ENCODE measurements at places on chromosomes 6 and 20. TPM values are rescaled to one million over a fixed set of nuclear protein-coding genes. Genes with fewer than 3 reads are reported as not detected.
A peak's percentile ranks its signal among the peaks of the same experiment; 100 is the strongest.

DNA sequence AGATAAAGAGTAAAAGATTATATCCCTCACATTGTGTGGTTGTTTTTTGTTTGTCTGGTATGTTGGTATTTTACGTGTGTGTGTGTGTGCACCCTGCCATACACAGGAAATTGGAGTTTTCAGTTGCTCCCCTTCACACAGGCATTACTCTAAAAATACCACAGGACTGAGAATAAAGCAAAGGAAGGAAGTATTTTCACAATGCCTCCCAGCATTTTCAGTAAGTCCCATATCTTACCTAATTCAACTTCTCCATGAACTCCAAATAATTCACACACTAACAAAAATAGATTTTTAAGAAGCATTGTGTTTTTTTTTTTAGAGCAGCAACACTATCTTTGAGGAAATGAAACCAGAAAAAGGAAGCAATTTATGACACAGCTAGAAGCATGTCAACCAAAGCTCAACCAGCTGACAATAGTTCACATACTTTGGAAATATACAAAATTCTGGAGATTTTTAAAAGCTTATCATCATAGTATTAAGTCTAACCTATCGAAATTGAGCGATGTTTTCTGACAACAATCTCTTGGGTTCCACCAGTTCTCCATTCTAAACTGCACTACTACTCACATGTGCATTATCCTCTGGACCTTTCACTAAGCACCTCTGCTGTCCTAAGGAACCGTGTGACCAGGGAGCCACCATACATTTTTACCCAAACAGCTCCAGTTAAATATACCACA, 2.1 kb downstream of the UBE2J1 start:
- no peak for DNase-seq

- no peak for DNase-seq
Measured at GRCh38 chr6:131597446-131597845, 24.4 kb downstream of the ARG1 start.

DNA sequence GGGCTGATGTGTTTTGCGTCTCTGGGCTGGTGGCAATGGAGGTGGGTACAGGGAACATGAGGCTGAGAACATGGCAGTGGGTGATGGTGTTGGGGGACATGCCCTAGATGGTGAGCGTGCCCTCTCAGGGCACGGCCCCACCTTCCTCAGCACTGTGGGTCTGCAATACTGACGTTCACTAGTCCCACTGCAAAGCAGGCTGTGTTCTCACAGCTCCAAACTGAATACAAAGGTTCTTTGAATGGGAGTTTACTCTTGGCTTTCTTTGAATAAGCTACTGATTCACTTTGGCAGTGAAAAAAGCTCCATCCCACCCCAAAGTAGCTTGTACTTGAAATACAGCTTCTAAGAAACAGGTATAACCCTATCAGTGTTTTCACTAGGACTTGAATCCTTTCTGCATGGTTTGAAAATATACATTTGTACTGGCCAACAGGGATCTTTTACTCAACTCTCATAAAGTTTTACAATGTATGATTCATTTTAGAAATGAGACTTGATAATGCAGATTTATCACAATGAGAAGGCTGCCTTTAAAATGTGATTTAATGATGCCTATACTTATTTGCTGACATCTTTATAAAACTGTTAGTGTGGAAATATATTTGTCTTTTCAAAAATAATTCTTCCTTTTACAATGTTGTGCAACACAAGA, 400.7 kb downstream of the ZFAND3 start:
- no peak for DNase-seq

Gene MCHR2
- not detected for total RNA-seq

GRCh38 chr6:35739645-35740524, 3.1 kb downstream of the ARMC12 start:
- DNase-seq = no peak

- peak; percentile 25 for DNase-seq
Measured at GRCh38 chr6:57216235-57217101, 5.6 kb downstream of the RAB23 start.

DNA sequence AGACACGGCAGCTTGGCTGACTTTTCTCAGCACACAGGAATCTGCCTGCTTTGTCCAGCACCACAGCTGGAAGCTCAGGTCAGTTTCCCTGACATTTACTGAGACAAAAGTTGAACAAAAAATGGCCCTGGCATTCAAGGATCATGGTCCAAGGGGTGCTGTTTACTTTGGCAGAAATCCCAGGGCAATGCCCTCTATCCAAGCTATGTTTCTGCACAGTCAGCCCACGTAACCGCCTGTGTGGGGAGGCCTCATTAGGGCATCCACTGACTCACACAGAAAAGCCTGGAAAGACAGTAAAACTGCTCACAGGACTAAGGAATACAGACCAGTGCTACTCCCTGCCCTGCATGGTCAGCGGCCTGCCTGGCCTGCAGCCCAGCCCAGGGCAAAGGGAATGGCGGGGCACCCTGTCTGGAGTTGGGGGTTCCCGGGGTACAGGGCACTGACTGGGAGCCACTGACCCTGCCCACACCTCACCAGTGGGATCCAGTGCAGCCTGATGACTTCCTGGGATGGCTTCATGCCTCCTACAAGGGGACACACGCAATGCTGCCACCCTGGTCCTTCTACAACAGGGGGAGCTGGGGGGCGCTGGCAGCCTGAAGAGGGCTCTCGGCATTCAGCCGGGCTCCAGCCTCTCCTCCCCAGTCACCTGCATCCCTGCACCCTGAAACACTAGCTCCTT, 77.1 kb downstream of the NINL start:
- no peak for DNase-seq

DNA sequence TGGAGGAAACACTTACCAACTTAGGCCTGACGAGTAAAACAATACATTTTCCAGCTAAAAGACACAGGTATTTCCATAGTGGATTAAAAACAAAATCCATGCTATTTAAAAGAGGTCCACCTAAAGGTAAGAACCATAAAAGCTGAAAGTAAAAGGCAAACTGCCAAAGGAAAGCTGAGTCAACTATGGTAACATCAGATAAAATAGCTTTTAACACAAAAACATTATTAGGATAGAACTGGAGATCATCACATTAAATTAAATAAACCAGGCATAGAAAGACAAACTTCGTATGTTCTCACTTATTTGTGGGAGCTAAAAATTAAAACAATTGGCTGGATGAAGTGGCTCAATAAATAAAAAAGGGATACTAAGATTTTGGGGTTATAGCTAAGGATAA, 166.8 kb upstream of the SLC22A16 start:
- no peak for DNase-seq

GRCh38 chr6:36596356-36596755, 2.2 kb downstream of the SRSF3 start:
- DNase-seq = no peak

Gene NAPB
- total RNA-seq = 6.3 TPM

DNA sequence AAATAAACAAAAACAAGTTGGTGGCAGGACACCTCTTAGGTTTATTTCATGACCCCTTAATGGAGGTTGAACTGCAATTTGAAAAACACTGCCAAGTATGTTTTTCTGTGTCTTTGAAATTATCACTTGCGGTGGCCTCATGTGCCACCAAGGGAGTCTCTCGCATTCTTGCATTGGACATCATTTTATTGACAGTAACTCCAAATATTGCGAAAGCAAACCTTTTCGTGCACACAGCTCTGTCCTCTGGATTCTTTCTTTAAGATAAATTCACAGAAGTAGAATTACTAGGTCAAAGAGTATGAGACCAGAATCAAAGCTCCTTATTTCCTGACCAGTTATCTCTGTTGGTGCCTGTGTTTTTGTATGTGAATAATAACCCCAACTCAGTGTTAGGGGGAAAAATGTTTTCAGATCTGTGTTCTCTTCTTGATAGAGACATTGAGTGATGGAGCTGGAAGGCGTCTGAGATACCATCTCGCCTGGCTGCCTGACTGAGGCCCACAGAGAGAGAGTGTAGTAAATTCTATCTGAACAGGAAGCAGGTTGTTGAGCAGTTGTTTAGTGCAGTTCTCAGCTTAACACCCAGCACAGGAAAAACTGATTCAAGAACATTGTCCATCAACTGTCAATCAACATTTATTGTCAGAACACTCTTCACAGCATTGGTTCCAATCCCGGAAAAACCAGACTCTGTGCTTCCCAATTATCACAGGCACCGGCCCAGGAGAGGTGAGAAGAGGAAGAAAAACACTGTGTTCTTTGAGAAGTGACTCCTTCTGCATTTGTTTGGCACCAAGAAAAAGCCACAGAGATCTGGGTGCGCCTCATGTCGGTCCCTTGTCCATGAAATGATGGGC, 2.2 kb upstream of the CCDC167 start:
- no peak for DNase-seq

DNA sequence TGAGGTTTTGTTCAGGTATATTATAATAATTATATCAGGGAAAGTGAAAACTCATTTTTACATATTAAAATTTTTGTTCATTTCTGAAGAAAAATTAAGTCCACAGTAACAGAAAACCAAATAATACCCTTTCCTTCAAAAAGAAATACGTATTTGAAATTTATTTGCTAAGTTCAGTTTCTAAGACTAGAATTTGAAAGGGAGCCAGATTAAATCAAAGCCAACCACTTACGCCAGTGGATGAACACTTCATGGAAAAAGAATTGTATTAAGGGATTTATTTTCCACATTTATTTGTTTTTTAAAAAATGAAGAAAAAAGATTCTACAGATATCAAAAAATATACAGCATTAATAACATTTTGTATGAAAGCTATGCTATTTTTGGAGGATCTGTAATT, 654.4 kb downstream of the EYS start:
- DNase-seq = no peak

DNA sequence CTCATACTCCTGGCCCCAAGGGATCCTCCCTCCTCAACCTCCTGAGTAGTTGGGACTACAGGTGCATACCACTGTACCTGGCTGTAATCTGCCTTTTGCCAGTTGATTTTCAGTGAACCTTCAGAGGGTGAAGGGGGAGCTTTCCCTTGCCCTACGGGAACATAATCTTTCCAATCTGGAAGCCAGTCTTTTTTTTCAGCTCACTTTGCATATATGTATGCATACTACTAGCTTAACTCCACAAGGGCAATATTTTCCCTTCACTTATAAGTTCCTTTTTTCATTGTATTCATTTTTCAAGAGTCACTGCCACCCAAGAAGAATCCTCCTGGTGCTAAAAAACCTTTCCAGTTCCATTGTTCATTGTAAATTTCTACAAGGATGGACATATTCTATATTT, 53.4 kb upstream of the GCM1 start:
- DNase-seq = no peak

DNA sequence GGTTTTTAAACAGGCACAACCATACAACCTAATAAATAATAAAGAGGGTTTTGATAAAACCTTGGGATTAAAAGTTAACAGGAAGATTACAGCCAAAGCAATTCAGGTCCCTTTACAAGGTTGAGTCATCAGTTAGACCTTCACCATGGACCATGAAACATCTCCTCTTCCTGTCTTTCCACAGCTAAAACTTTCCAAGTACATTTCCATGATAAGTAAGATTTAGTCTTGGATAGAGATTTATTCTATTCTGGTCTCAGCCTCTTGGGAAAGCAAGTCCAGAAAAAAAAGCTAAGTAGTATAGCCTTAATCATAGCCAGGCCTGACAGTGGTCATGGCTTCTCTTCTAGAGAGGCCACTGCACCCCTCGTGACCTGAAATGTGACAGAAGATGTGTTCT, 2.9 kb upstream of the PRSS35 start:
- DNase-seq = no peak

Gene C20orf96
- 4.0 TPM for total RNA-seq

DNA sequence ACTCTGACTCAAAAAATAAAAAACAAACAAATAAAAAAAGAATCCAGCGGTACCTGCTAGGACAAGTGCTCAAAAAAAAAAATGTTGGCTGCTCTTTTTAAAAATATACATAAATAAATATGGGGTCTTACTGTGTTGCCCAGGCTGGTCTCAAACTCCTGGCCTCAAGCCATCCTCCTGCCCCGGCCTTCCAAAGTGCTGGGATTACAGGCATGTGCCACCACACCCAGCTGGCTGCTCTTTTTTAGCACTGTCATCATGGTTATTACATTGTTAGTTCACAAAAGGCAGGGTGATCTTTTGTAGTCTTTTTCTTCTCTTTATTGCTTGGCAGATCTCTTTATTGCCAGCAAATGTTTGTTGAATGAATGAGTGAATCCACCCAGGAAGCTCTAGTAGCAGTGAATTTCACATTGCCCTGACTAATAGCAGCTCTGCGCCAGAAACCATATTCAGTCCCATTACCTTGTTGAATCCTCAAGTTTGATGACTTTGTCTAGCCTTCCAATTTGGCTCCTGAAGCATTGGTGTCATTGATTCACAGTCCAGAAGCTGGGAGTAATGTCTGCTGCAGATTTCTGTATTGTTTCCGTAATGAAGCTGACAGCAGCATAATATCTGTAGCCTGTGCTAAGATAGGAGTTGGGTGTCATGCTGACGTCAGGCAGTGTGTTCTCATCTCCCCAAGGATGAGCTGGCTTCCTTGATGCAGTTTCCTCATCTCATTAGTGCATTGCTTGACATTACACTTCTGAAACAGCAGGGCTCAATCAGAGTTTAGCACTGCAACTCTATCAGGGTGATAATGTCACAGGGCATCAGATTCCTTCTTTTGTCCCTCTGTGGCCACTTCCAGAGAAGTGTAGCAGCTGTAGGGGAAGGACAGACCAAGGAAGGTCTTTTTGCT, 84.9 kb upstream of the TGM3 start:
- peak; percentile 41 for DNase-seq

DNA sequence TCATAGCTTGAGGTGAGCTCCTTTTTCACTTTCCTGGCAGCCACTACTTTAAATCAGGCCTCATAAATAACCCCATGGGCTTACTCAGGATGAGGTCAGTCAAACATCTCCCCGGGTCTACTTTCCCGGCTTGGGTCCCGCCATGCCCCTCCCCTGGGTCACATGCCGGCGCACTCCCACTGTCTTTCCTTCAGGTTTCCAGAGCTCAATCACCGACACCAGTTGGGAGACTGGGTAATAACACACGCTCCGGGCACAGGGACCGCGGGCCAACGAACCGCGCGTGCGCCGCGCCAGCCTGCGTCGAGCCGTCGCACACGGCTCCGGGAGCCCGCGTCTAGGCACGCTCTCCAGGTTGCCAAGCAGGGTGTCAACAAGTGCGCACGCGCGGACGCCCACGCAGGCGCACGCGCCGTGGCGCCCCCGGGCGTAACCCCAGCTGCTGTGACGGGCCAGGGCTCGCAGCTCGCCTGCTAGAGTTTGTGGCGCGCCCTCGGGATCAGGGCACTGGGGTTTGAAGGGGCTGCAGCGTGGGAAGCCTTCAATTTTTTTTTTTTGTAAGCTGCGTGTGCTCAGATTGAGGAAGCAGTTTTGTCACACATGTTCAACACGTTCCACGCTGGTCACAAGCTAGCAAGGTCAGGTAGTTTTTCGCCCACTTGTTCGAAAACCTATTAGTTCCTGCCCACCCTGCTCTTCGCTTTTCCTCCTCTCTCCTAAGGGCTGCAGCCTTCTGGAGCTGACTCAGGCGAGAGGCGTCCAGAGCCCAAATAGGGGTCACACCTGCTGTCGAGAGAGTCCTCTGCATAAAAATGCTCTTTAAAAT, 31.8 kb downstream of the TFAP2B start:
- DNase-seq = no peak

Gene HTR1E
- total RNA-seq = not detected

DNA sequence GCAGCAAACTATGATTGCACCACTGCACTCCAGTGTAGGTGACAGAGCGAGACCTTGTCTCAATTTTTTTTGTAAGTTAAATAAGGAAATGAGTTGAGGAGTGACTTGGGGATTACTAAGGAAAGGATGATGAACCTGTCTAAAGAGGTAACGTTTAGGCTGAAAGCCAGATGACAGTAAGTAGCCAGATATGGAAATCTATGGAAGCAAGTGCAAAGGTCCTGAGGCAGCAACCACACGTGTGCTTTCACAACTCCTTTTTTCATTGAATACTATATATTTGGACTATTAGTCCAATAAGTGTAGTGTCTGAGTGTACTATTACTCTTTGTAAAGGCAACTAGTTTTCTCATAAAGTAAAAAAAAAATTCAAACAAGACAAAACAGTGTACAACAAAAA, 147.4 kb downstream of the CD24 start:
- DNase-seq = no peak
